ENCODE measurements at places on chromosomes 13 and 19.

GRCh38 chr19:29372461-29372860, 153.3 kb upstream of the VSTM2B start:
- no peak overlapping the region for H3K4me3 ChIP-seq
- H3K27ac ChIP-seq: no peak overlapping the region

DNA sequence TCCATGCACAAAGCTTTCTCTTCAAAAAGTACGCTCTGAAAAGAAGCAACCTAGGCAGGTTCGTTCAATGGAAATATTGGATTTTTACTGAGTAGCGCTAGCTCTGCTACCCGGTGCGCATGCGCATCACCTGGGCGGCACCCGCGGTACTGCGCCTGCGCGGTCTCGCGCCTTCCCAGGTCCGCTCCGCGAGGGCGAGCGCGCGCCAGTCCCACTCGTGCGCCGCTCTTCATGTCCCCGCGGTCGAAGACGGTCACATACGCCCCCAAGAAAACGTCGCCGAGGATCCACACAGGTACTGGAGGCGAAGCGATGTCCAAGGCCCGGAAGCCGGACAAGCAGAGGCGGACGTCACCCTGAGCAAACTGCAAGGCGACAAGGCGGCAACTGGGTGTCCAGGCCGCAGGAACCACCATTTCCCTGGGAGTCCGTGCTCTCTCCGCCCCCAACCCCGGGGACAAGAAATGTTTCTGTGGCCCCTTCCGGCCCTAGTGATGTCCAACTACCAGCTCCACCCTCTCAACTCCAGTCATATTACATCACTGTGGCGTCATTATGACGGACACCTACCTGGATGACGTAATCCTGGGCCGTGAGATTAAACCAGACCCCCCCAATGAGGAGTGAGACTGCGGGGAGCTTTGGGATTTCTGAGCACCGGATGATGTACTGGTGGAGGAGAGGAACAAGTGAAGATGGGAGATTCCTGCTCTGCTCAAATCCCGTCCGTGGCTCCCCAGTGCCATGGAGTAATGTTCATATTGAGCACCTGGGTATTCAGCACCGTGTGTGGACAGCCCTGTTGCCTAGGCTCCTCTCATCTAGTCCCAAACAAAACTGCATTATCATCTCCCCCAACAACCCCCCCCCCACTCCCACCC, 4.8 kb upstream of the KCNC3 start:
- no peaks in the 10 kb centered on the region for H3K4me1 ChIP-seq
- H3K27ac ChIP-seq: no peak overlapping the region
- no peak overlapping the region for H3K4me3 ChIP-seq
- H3K36me3 ChIP-seq: peaks cover 27% of the 10 kb centered on the region
- H3K27me3 ChIP-seq: peaks cover 22% of the 10 kb centered on the region

- H3K36me3 ChIP-seq: peaks cover 4% of the 10 kb centered on the region
- H3K4me3 ChIP-seq: no peak overlapping the region
- no peak overlapping the region for H3K27ac ChIP-seq
These were observed 450.5 kb downstream of the KLF12 start for GRCh38 chr13:73683746-73684145.

DNA sequence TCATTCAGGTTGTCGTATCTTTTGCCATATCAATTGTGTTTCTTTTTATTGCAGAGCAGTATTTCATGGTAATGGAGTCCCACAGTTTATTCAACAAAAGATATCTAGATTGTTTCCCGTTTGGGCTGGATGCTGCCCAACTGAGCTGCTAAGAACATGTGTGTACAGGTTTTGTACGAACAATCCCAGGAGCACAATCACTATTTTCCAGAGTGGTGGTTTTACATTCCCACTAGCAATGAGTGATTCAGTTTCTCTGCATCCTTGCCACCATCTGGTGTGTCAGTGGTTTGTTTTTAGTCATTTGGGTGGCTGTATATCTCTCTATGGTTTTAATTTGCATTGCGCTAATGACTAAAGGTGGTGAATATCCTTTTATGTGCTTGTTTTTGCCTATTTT, 52.7 kb upstream of the ZDHHC20 start:
- no peaks in the 10 kb centered on the region for H3K4me1 ChIP-seq
- H3K27me3 ChIP-seq: peaks cover 3% of the 10 kb centered on the region
- H3K27ac ChIP-seq: no peak overlapping the region
- H3K4me3 ChIP-seq: no peak overlapping the region
- H3K36me3 ChIP-seq: peaks cover 9% of the 10 kb centered on the region

- H3K36me3 ChIP-seq: no peaks in the 10 kb centered on the region
- H3K4me3 ChIP-seq: no peak overlapping the region
- no peak for DNase-seq
- no peak overlapping the region for H3K27ac ChIP-seq
- H3K4me1 ChIP-seq: peaks cover 8% of the 10 kb centered on the region
These were observed 120.9 kb upstream of the TSC22D1 start for GRCh38 chr13:44697058-44697457.

GRCh38 chr13:44132710-44133109, 240.9 kb upstream of the SERP2 start:
- H3K4me1 ChIP-seq: no peaks in the 10 kb centered on the region
- no peak overlapping the region for H3K27ac ChIP-seq
- DNase-seq: no peak
- no peaks in the 10 kb centered on the region for H3K36me3 ChIP-seq
- H3K4me3 ChIP-seq: no peak overlapping the region
- H3K27me3 ChIP-seq: no peaks in the 10 kb centered on the region

- no peaks in the 10 kb centered on the region for H3K27me3 ChIP-seq
- no peaks in the 10 kb centered on the region for H3K36me3 ChIP-seq
- DNase-seq: no peak
- no peak overlapping the region for H3K4me3 ChIP-seq
These were observed 1286.9 kb upstream of the PCDH20 start for GRCh38 chr13:62702502-62702901.

GRCh38 chr13:101530293-101530692, 77.8 kb downstream of the ITGBL1 start:
- H3K36me3 ChIP-seq: no peaks in the 10 kb centered on the region
- no peak overlapping the region for H3K4me3 ChIP-seq
- H3K4me1 ChIP-seq: no peaks in the 10 kb centered on the region
- H3K27me3 ChIP-seq: no peaks in the 10 kb centered on the region

DNA sequence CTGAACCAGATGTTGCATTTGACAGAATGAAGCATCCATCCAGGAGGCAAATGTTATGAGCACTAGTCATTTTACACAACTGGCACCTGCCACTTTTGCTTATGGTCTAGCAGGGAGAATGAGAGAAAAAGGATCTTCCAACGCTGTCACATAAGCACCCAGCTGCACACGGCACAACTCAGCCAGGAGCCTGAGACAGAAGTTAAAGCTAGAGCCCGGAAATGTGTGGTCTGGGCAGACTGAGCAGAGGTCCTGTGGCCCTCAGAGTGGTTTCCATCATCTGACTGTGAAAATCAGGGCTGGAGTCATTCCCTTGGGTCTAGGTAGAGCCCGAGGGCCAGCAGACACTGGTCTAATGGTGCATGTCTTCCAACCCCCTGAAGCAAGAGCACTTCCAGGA, 78.4 kb upstream of the XPO4 start:
- no peak overlapping the region for H3K27ac ChIP-seq
- H3K4me1 ChIP-seq: peaks cover 16% of the 10 kb centered on the region
- H3K36me3 ChIP-seq: peaks cover 32% of the 10 kb centered on the region
- no peak for DNase-seq
- H3K4me3 ChIP-seq: no peak overlapping the region
- peaks cover 7% of the 10 kb centered on the region for H3K27me3 ChIP-seq

GRCh38 chr19:14566712-14567077, 5.2 kb downstream of the NDUFB7 start:
- H3K27ac ChIP-seq: no peak overlapping the region
- H3K4me1 ChIP-seq: peaks cover 2% of the 10 kb centered on the region
- DNase-seq: no peak

DNA sequence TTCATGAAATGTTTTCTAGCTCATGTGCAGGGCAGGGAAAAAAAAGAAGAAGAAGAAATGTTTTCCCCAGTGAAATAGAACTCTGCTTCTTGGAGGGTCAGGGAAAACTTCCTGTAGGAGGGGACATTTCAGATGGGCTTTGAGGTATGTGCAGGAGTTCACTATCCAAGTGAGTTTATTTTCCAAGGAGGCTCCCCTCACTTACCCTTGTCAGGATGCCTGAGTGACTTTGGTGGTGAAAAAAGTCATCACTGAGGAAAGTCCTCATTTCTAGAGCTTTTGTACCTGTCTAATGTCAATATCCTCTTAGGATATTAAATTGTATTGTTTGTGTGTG, 656 bp upstream of the C3 start:
- peaks cover 17% of the 10 kb centered on the region for H3K27me3 ChIP-seq
- DNase-seq: no peak
- peaks cover 14% of the 10 kb centered on the region for H3K36me3 ChIP-seq
- H3K4me3 ChIP-seq: no peak overlapping the region

- no peak overlapping the region for H3K4me3 ChIP-seq
- H3K4me1 ChIP-seq: no peaks in the 10 kb centered on the region
- peak overlapping the region; percentile 15 for H3K27ac ChIP-seq
These were observed 73.8 kb downstream of the MAP4K1 start for GRCh38 chr19:38543807-38544568.

DNA sequence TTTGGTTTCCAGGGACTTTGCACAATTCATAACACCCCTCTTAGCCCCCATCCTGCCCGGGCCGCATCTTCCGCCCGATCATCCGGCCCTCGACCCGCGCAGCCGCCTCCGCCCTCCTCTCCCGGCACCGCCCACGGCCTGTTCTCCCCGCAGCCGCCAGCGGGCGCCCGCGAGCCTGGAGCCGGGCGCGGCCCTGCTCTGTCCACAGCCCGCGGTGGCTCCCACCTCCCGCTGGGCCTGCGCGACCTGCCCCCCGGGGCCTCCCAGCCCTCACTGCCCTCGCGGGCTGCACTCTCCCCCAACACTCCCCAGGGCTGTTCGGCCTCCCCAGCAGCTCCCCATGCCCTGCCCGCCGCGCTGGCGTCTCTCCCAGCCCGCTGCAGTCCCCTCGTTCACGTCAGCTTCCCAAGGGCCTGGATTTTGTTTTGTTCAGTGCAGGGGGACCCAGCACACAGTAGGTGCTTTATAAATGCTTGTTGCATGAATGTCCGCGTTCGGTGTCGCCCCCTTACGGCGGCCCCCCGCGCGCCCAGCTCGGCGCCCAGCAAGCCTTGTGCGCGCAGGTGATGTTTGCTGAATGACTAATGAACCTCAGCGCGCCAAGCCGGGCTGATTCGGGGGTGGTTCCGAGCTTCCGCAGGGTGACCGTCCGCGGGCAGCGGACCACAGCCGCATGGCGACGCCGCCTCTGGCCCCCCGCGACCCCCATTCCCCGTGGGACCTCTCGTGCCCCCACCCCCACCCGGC, 4.6 kb upstream of the APC2 start:
- peaks cover 21% of the 10 kb centered on the region for H3K36me3 ChIP-seq
- H3K4me1 ChIP-seq: peaks cover 7% of the 10 kb centered on the region
- H3K27ac ChIP-seq: no peak overlapping the region
- H3K27me3 ChIP-seq: peaks cover 19% of the 10 kb centered on the region

DNA sequence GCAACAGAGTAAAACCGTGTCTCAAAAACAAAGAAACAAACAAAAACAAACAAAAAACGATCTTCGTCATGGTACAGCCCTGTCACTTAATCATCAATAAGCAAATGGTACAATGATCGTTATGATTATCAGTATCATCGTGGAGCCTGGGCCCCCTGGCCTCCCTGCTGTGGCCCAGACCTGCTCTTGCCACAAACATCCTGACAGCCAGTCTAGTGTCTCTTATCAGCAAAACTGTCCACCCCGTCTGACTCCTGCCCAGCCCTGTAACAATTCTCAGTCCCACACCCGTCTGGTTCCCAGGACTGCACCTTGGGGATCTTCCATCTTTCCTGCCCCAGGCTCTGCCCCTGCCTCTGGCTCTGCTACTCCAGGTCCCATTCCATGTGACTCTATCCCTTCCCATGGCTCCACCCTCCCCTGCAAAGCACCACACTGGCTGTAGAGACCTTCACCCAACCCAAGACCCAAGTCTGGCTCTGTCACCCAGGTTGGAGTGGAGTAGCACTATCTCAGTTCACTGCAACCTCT, 5.7 kb downstream of the ZNF653 start:
- H3K27me3 ChIP-seq: peaks cover 7% of the 10 kb centered on the region
- DNase-seq: no peak
- no peak overlapping the region for H3K27ac ChIP-seq

GRCh38 chr13:76446191-76446590, 440.0 kb downstream of the KCTD12 start:
- no peaks in the 10 kb centered on the region for H3K4me1 ChIP-seq
- H3K27me3 ChIP-seq: no peaks in the 10 kb centered on the region
- DNase-seq: no peak
- H3K27ac ChIP-seq: no peak overlapping the region

DNA sequence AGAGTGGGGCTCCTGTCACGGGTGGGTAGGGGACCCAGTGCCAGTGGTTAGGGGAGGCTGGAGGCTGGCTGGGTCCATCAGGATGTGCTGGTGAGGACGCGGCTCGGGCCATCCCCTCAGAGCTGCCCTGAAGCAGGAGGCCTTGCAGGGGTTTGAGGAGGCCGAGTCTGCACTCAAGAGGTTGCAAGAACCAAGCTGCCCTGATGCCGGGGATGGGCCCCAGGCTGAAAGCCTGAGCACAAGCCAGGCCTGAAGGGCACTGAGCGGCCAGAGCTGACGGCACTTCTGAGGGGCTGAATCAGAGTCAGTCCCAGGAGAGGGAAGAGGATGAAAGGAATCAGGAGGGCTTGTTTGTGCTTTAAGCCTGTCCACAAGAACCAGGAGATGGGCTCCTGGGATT, 92.9 kb downstream of the RGCC start:
- peaks cover 4% of the 10 kb centered on the region for H3K36me3 ChIP-seq
- H3K27ac ChIP-seq: no peak overlapping the region
- no peak overlapping the region for H3K4me3 ChIP-seq
- peaks cover 5% of the 10 kb centered on the region for H3K27me3 ChIP-seq
- no peak for DNase-seq
- no peaks in the 10 kb centered on the region for H3K4me1 ChIP-seq

DNA sequence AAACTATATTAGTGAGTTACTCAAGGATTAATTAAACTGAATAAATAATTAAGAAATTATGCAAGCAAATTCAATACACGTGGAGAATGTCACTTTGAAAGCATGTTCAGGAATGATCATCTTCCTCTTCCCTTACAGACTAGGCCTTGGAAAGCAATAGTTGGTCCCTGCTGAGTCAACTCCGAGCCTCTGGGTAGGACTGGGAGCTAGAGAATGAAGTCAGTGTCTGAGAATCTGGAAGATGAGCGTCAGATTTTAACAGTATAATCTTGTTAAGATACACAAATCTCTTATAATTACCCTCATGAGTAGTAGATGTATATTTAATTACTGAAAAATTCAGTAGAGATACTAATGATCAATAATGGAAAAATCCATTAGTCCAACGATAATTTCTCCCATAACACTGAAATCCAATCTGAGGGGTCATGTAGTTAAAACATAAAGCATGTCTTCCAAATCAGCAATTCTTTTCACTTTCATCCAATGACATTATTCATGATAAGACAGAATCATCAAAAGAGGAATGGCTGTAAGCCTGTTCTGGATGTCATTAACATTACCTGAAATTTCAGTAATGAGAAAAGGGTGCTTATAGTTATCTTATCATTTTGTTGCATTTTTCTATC, 423.0 kb downstream of the DCT start:
- DNase-seq: no peak
- H3K4me3 ChIP-seq: no peak overlapping the region
- no peak overlapping the region for H3K27ac ChIP-seq
- H3K36me3 ChIP-seq: no peaks in the 10 kb centered on the region

Measured in endothelial cell (in vitro differentiated cells).